Astrocyte (in vitro differentiated cells and primary cell): ENCODE measurements at places on chromosomes 11 and 22.

GRCh38 chr22:17957693-17958092 lies 66.7 kb downstream of the MICAL3 start:
- no peak for DNase-seq

DNA sequence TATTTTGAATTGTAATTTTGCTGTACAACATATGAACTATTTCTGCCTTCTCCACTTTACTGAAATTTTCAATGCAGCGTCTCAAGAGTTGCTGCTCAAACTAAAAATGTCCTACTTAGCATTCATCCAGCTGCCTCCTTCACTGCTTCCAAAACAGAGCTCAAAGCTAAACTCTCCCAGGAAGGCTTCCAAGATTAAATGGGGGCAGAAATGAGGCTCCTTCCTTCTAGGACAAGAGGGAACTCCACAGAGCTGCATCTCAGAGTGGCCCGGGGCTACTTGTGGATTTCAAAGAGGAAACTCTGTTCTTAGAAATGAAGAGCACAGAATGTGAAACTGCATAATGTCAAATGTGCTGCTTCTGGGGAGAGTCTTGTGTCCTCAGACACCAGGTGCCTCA lies 295.9 kb upstream of the NCAM1 start:
- DNase-seq, result no peak

GRCh38 chr11:132876239-132876638 lies 656.1 kb downstream of the OPCML start:
- peak; percentile 68 for DNase-seq

DNA sequence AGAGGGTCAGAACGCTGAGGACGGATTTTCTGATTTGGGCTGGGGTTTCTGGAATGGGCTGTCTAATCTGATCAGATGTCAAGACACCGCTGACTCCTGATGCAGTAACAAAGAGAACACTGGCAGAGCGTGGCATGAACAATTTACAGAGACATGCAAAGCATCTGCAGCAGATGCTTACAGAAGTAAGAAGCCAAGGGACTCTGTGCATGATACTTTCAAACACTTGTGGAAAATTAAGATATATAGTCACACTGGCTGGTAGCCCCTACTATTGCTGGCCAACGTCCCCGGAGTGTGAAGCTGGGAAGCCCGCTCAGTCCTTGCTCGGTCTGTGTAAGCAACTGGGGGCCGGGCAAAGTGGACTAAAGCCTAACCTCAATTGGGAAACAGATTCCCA lies 903.7 kb downstream of the BRD1 start:
- no peak for DNase-seq

DNA sequence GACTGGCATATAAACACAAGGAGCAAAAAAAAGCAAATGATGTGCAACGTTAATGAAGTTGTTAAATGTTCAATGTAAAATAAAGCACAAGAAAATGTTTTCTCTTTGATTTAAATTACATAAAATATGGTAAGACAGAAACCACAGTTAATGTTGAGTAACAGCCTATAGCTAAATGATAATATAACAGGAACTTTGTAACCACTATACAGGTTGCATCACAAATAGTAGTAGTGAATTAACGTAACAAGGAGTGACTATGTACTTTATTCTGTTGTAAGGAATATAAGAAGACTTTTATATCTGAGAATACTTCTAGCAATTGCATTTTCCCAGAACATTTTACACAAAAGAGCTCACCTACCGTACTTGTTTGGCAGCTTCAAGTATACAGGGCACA lies 16.9 kb downstream of the SAAL1 start:
- no peak for DNase-seq

- peak; percentile 41 for DNase-seq
These were observed 203.5 kb upstream of the MTNR1B start for GRCh38 chr11:92765965-92766371.

- DNase-seq, result no peak
These were observed 6.7 kb upstream of the OR5I1 start for GRCh38 chr11:55942785-55943392.

GRCh38 chr11:31824879-31825837 lies 14.0 kb upstream of the PAX6 start:
- peak; percentile 2 for DNase-seq

- DNase-seq, result no peak
These were observed 1397.8 kb upstream of the RAG2 start for GRCh38 chr11:37995886-37996285.
